Activated naive CD4-positive, alpha-beta T cell treated with anti-CD3 and anti-CD28 coated beads for 36 hours (primary cell): ENCODE measurements at places on chromosomes 5 and 9. TPM values are rescaled to one million over a fixed set of nuclear protein-coding genes. Genes with fewer than 3 reads are reported as not detected.

GRCh38 chr5:117779171-117779570 is 1204.5 kb upstream of the SEMA6A start:
- no peaks in the 10 kb centered on the region for H3K36me3 ChIP-seq
- H3K27ac ChIP-seq, result no peak overlapping the region
- no peaks in the 10 kb centered on the region for H3K4me1 ChIP-seq
- H3K4me3 ChIP-seq, result no peak overlapping the region
- DNase-seq, result no peak

GRCh38 chr5:169580964-169581363 is 2.6 kb upstream of the SPDL1 start:
- H3K4me3 ChIP-seq, result no peak overlapping the region
- DNase-seq, result no peak
- H3K4me1 ChIP-seq, result peaks cover 28% of the 10 kb centered on the region
- H3K36me3 ChIP-seq, result peaks cover 1% of the 10 kb centered on the region

HACD4 gene
- 1.1 TPM for total RNA-seq

DNA sequence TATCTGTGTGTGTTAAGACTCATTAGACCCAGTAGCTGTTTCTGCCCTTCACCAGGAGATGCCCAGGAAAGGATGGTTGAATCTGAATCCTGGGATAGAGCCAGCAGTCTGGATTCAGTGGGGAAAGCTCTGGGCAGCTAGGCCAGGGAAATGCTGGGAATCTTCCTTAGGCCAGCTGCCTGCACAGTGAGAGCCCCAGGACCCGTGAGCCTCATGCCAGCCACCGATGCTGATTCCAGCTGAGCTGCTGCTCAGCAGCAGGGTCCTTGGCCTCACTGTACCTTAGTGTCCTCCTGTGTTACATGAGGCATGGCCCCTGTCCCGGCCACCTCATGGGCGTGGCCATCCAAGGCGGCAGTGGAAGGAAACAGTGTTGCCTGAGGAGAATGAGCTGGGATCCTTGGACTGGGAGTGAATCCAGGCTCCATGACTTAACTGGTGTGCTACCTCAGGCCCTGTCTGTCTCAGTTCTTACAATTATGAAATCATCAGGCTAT is 87.1 kb downstream of the AMBP start:
- no peak overlapping the region for H3K4me3 ChIP-seq
- no peaks in the 10 kb centered on the region for H3K36me3 ChIP-seq
- H3K27me3 ChIP-seq, result no peaks in the 10 kb centered on the region
- DNase-seq, result no peak
- H3K27ac ChIP-seq, result no peak overlapping the region

DNA sequence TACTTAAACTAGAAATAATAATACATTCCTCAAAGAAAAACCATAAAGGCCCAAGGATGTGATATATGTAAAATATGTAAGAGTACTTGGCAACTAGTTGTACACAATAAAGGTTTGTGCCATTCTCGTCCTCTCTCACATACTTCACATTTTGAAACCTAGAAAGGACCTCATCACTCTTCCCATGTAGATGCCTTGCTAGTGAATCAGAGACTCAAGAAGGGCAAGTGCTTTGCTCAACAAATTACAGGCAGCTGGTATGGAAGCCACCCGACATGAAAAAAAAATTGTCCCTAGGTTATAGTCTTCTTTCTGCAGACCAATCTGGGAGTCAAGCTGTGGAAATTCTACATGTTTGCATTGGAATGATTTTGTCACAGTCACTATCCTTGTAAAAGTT is 31.7 kb downstream of the ADRB2 start:
- no peaks in the 10 kb centered on the region for H3K27me3 ChIP-seq
- H3K4me1 ChIP-seq, result no peaks in the 10 kb centered on the region
- H3K27ac ChIP-seq, result no peak overlapping the region
- no peaks in the 10 kb centered on the region for H3K36me3 ChIP-seq
- no peak for DNase-seq

DNA sequence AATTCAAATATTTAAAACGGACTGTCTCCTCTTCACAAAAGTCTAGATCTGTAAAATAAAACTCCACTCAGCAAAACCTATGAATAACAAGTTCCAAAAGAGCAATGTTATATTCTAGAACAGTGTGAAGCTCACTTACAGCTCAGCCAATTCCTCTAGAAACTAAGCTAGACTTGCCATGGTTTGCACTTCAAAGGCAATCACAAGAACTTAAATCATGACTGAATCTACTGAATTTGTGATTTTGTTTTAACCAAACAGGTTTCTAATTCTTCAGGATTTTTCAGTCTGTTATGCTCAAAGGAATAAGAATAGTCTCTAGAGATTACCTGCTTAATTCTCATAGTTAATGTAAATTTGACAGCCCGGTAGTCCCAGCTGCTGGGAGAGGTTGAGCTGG is 1.4 kb upstream of the PKD2L2 start:
- H3K27ac ChIP-seq, result no peak overlapping the region
- peaks cover 21% of the 10 kb centered on the region for H3K4me1 ChIP-seq
- H3K4me3 ChIP-seq, result peak overlapping the region; percentile 24
- peaks cover 4% of the 10 kb centered on the region for H3K27me3 ChIP-seq
- peaks cover 1% of the 10 kb centered on the region for H3K36me3 ChIP-seq

GRCh38 chr5:128225245-128226030 is 141.9 kb downstream of the SLC12A2 start:
- H3K4me3 ChIP-seq, result no peak overlapping the region
- no peak overlapping the region for H3K27ac ChIP-seq
- no peaks in the 10 kb centered on the region for H3K36me3 ChIP-seq
- H3K27me3 ChIP-seq, result no peaks in the 10 kb centered on the region
- DNase-seq, result no peak

NDUFAF2 gene
- total RNA-seq, result 38.5 TPM

- H3K4me1 ChIP-seq, result peaks cover 26% of the 10 kb centered on the region
- peaks cover 22% of the 10 kb centered on the region for H3K36me3 ChIP-seq
- no peaks in the 10 kb centered on the region for H3K27me3 ChIP-seq
Measured at GRCh38 chr5:97167435-97167834, 15.6 kb downstream of the RIOK2 start.

SPATA31C2 gene
- not detected for total RNA-seq

S100Z gene
- 0.81 TPM for total RNA-seq

DNA sequence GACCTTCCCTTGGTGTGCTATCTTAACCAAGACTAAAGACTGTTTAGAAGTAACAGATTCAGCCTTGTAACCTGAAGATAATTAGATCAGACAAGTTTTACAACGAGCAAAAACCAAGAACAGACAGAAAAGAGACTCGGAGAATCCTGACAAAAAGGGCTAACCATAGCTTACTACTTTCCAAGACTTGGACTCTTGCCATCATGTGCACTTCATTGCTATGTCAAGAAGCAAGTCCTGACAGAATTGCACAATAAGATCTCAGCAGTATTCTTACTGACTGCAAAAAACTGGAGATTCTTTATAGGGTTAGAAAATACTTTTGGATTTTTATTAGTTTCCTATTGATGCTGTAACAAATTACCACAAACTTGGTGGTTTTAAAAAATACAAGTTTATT is 1539.0 kb upstream of the NUDT12 start:
- H3K4me1 ChIP-seq, result no peaks in the 10 kb centered on the region
- H3K27ac ChIP-seq, result no peak overlapping the region
- H3K27me3 ChIP-seq, result no peaks in the 10 kb centered on the region
- DNase-seq, result no peak
